ENCODE measurements at places on chromosomes 7 and 10.

DNA sequence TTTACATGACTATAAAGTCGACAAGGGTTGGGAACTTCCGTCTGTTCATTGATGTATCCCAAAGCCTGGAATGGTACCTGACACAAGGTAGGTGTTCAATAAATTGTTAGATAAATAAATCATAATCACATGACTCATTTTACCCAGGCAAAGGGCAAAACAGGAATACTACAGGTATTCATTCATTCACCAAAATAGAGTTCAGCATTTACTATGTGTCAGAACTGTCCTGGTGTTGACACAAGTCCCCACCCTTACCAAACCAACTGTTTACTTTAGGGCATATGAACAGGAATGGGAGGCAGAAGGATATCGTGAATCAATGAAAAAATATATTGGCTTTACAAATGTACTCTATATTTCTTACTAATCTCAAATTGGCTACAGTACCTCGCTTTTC lies 666 bp upstream of the YAE1 start:
- no peak for DNase-seq

- no peak for DNase-seq
These were observed 393.8 kb downstream of the EXOC4 start for GRCh38 chr7:133646472-133647315.

- DNase-seq = no peak
These were observed 4.5 kb downstream of the STAM start for GRCh38 chr10:17648243-17649035.

GRCh38 chr10:53135213-53135896 lies 362.8 kb upstream of the MBL2 start:
- DNase-seq = no peak

GRCh38 chr7:142279601-142280000 lies 21.7 kb upstream of the PRSS58 start:
- DNase-seq = no peak

DNA sequence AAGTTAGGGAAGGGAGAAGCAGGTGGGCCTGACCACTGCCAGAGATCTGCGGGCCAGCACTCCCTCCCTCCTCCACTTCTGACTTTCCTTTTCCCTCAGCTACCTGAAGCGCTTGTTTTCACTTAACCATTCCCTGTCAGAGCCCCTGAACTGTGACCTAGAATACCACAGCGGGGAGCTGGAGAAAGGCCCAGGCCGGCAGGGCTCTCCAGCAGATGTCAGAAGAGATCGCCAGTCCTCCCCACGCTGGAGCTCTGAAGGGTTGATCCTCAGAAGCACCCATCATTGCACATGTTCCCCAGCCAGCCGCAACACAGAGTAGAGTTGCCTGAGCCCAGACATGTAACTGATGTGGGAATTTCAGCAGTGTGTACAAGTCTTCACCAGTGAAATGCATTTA lies 44.4 kb upstream of the GAD2 start:
- DNase-seq = no peak

DNA sequence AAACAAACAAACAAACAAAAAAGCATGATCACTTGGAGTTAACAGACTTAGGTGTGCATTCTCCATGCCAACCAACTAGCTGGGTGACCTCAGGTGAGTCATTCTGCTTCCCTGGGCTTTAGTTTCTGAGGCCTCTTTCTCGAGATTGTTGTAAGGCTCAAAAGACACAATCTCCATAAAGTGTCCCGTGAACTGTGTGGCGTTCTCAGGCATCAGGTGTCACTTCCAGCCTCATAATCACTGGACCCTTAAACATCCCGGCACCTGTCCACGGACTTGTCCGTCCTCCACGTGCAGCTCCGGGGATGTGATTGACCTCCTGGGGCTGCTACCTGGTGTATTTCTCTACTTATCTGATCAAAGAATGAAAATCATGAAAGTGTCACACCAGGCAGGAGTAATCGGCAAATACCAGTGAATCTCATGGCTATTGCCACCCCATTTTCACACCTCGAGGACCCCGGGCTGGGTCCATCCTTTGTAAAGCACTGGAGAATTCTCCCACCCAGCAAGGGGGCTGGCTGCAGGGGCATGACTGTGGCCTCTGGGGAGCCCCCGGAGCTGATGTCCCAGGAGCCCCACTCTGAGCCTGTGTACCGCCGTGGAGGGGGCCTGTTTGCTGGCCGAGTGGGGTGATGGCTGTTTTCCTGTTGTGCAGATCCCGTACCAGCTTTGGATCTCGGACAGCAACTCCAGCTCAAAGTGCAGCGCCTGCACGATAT lies 189.8 kb upstream of the SH2B2 start:
- no peak for DNase-seq

DNA sequence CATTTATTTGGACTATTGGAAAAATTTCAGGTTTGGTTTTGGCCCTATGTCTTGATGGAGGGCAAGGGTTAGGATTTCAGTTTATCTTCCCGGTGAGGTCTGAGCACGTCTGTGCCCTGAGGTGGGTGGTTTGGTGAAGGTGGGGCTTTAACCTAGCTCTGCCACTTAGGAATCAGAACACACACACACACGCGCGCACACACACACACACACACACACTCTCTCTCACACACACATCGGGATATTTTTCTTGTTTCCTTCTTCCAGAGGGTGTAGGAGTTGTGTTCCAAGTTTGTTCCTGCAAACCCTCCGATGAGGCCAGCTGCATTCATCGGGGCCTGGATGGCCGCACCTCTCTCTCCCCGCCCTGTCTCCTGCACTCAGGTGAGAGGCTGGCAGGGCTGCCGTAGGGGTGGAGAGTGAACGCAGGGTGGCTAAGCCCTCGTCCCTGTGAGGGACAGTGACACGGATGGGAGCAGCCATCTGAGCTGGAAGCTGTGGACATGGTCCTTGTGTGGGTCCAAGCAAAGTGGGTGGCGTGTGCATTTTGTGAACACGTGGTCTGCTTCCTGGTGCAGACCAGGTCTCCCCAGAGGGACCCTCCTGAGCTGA lies 34.2 kb downstream of the CHST12 start:
- DNase-seq = no peak

GRCh38 chr7:105096306-105096705 lies 82.3 kb downstream of the KMT2E start:
- DNase-seq = no peak

- DNase-seq = no peak
These were observed 53.3 kb upstream of the PPIF start for GRCh38 chr10:79293841-79294581.

- no peak for DNase-seq
These were observed 305.7 kb downstream of the FZD1 start for GRCh38 chr7:91569728-91570457.

DNA sequence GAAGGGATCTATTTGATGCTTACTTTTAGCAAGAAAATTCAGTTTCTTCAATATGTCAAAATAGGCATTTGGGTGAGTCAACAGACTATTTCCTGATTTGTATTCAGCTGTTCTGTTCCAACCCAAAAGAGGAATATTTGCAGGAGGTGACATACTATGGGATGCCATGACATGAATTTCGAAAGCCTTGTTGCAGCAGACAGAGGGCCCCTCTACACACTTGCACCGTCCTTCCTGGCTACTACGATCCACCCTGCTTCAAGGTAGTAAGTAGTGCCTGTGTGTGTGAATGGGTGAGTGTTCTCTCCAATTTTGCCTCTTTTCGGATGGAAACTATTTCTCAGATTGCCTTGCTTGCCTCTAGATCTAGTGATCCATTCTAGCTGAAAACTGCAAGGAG lies 413.0 kb upstream of the ADARB2 start:
- no peak for DNase-seq

- no peak for DNase-seq
These were observed 227.6 kb upstream of the NPSR1 start for GRCh38 chr7:34430456-34430855.

DNA sequence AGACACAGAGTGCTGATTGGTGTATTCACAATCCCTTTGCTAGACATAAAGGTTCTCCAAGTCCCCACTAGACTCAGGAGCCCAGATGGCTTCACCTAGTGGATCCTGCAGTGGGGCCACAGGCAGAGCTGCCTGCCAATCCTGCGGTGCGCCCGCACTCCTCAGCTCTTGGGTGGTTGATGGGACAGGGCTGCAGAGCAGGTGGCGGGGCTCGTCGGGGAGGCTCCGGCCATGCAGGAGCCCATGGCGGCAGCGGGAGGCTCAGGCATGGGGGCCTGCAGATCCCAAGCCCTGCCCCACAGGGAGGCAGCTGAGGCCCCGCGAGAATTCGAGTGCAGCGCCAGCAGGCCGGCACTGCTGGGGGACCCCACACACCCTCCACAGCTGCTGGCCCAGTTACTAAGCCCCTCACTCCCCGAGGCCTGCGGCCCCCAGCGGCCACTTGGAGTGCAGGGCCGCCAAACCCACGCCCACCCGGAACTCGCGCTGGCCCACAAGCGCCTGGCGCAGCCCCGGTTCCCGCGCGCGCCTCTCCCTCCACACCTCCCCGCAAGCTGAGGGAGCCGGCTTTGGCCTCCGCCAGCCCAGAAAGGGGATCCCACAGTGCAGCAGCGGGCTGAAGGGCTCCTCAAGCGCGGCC lies 7.7 kb upstream of the BET1 start:
- no peak for DNase-seq

GRCh38 chr10:70804421-70804808 lies 11.3 kb upstream of the SGPL1 start:
- DNase-seq = no peak

GRCh38 chr7:21568762-21569161 lies 25.9 kb downstream of the DNAH11 start:
- no peak for DNase-seq

DNA sequence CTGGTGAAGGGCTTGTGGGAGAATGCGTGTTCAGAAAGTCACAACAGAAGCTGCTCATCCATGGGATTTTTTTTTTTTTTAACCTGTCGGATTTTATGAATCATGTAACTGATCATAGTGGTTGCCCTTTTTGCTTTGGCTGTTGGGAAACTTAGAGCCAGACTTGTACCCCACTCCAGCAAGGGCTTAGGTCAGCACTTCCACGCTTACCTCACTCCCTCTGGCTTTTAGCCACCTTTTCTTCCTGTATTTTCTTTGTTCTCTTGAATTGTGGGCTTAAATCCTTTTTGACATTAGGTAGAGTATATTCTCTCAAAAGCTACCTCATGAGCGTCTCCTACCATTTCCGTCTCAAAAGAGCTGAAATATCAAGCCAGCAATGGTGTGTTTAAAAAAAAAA lies 113.6 kb upstream of the BTBD16 start:
- DNase-seq = no peak

DNA sequence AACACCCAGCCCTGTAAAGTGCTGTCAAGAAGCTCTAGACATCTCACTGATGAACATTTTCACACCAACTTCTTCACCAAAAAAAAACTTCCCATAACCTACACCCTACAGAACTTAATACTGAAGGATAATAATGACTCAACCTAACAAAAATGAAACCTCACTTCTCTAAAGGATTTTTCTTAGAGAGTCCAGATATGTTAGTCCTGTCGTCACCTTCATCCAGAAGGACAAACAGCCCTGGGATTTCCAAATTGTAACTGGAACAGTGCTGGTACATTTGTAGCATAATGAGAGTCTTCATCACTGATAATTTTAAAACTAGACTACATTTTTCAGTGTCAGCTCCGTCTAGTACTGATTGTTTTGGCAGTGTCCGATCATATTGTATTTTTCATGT lies 528.6 kb upstream of the CELF2 start:
- no peak for DNase-seq

- DNase-seq = no peak
These were observed 96.6 kb downstream of the PTPRE start for GRCh38 chr10:128003521-128003920.

- no peak for DNase-seq
These were observed 32.6 kb downstream of the PWWP2B start for GRCh38 chr10:132429281-132430230.

GRCh38 chr10:124646483-124647352 lies 97.5 kb downstream of the FAM53B start:
- no peak for DNase-seq

- no peak for DNase-seq
These were observed 78.5 kb downstream of the OAT start for GRCh38 chr10:124340033-124340760.

DNA sequence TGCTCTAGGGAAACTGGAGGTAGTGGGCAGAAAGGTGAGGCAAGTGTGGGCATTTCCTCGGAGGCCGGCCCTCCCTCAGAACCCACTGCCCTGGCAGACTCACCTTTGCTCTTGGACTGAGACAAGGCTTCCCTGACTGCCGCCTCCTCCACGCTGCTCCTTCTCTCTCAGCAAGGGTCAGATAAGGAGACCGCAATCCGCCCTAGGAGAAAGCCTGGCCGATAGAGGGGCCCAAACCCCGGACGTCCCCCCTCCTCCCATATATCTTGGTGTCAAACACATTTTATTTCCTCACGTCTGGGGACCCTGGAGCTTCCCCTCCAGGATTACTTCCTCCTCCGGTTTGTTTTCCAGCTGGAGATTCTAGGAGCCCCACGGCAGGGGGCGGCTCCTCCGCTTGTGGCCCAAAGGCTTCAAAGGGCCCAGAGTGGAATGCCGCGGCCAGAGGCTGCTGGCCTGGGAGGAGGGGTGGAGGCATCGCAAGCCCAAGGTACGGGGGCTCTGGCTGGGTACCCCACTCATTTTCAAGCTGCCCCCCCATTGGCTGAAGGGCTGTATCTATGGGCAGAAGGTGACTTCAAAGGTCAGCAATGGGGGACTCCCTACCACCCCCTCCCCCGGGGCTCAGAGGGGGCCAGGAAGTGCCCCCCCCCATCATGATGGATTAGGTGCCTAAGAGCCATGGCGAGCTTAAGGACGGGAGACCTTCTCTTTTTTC lies 31.7 kb upstream of the LBX1 start:
- DNase-seq = no peak

DNA sequence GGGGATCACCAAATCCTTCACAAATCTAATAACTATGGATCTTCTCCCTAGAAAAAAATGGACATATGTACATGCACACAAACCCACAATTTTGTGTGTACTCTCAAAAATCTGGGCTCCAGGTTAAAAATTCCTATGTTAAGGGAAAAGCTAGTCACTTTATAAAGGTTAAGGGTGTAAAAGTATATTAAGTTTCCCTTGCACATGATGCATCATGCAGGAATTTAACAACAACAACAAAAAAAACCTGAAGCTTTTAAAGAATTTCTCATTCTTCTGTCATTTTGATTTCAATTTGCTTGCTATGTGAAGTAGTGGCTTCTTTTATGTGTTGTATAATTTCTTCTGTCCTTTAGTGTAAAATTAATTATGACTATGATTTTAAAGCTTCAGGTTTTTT lies 123.7 kb downstream of the CNOT4 start:
- no peak for DNase-seq

GRCh38 chr10:19283786-19284185 lies 235.2 kb downstream of the MALRD1 start:
- DNase-seq = no peak

DNA sequence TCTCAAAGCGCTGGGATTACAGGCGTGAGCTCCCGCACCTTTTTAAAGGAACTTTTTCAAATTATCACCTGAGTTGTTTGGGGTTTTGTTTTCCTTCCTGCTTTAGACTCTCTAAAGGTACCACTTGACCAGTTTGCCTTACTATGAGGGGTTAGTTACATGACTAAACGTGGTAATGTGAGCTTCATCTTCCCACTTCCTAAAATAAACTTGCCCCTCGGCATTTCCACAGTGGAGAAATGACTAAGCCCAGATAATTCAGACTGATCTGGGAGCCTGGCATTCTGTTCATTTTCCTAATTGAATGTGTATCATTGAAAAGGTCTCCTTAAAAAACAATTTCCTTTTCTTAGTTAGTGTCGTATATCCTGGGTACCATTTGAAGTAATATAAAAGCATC lies 163.4 kb downstream of the PLXDC2 start:
- no peak for DNase-seq

Measured in GM18507 (cell line).